IMR-90 (cell line): ENCODE measurements at places on chromosomes 12 and 14.

GRCh38 chr14:83660597-83660996 is 1869.3 kb upstream of the FLRT2 start:
- no peak for DNase-seq

DNA sequence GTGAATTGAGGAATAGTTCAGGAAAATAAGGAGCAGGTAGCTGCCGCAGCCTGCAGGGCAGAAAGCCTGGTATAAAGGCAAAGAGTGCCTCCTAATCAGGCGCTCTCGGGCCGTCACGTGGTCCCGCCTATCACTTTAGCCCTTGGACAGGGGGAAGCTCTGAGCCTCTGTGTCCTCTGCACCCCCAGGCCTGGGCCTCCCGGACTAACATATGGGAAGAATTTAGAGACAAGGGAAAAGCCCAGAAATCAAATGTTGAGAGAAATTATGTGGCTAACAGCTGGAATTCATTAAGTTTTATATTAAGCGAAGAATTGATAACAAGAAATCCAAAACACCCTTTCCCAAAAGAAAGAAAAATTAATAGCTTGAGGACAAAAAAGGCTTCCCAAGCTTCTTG is 417.7 kb downstream of the ATP23 start:
- DNase-seq, result peak; percentile 37

DNA sequence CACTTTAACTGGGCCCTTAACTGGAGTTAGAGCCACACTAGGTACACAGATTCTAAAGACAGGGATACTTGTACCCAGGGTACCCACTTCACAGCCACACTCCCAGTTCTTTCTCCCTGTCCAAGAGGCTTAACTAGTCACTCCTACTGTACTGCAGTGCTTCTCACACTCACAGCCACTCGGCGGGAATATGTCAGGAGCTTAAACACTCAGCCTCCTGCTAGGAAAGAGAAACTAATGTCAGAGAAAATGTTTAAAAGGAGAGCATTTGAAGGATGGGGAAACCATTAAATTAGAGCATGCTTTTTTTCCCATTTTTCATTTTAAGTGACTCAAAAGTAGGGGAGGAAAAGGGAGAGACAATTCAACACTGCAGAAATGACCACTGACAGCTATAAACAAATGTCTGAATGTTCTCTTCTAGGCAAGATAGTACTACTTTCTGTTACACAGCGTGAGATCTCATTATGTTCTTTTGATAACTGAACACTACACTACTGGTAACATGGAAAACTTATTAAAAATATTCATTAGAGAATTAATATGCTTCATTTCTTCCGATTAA is 22.9 kb upstream of the MDM1 start:
- DNase-seq, result no peak

DNA sequence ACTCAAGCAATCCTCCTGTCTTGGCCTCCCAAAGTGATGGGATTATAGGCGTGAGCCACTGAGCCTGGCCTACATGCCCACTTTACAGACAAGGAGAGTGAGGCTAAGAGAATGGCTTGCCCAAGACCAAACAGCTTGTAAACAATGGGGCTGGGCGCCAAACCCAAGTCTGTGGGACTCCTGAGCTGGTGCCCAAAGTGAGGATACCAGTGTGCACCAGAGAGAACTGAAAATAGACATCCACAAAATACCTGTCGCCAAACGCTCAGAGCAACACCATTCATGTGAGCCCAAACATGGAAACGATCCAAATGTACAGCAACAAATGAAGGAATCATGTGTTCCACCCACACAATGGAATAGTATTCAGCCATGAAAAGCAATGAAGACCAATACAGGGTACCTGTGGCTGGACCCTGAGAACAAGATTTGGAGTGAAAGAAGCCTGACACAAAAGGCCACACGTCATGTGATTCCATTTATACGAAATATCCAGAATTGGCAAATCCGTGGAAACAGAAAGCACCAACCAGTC is 38.2 kb downstream of the CCNK start:
- no peak for DNase-seq

DNA sequence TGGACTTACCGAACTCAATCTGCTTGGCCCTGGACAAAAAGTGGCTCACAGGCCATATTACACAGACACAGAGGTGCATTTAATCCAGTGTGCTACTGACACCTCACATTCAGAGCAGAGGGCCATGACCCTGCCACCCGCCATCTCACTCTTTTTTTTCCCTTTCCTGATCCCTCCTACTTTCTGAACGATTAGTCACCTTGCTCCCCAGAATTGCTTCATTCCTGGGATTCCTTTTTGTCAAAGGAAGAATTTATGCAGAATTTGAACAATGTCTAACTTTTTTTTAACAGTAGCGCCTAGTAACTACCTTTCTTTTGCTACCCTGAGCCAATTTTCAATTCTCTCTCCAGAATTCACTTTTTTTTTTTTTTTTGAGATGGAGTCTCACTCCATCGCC is 4.6 kb downstream of the PKP2 start:
- no peak for DNase-seq

DNA sequence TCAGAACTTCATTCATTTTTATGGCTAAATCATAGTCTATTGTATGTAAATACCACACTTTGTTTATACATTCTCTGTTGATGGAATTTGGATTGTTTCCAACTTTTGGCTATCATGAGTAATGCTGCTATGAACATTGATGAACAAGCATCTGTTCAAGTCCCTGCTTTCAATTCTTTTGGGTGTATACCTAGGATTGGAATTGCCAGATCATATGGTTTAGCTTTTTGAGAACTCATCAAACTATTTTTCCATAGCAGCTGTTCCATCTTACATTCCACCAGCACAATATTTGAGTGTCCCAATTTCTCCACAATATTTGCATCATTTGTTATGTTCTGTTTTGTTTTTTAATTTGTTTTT is 52.3 kb upstream of the CCND2 start:
- DNase-seq, result peak; percentile 13

- peak; percentile 66 for DNase-seq
Observed at GRCh38 chr12:124921200-124922031, 7.0 kb upstream of the UBC start.

GRCh38 chr12:70664465-70664881 is 27.2 kb upstream of the PTPRB start:
- DNase-seq, result no peak

DNA sequence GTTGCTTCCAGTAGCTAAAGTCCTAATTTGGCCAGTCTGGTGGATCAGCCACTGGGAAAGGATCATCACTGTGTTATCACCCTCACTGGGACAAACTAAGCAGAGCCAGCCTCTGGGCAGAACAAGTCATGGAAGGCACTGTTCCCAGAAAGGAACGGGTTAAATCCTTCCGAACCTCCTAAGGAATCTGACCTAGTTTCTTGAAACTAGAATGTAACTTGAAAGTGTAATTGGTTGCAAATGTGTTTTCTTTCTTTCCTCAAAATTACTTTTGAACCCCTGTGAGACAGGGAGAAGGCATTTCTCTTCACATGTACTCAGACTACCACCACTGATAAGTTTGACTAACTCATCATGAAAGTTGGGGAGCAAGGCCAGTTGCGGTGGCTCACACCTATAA is 18.7 kb upstream of the KICS2 start:
- DNase-seq, result no peak
